ENCODE measurements at places on chromosomes 12 and 14. TPM values are rescaled to one million over a fixed set of nuclear protein-coding genes. Genes with fewer than 3 reads are reported as not detected.

DNA sequence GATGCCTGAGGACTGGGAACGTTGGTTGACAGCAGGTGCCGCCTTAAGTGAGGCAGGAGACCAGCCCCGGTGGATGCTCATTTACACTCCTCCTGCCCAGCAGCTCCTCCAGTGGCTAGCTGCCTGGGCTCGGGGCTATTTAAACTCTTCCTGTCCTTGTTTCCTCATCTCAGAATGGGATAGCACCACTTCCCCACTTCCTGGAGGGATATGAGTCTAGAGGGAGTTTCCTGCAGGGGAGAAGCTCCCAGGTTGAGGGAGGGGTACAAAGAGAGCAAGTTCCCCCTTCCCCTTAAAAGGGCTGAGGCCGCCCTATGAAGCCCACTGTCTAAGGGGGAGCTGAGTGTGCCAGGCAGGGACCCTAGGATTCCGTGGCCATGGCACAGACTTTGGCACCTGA is 311.2 kb downstream of the AACS start:
- no peak for DNase-seq

DNA sequence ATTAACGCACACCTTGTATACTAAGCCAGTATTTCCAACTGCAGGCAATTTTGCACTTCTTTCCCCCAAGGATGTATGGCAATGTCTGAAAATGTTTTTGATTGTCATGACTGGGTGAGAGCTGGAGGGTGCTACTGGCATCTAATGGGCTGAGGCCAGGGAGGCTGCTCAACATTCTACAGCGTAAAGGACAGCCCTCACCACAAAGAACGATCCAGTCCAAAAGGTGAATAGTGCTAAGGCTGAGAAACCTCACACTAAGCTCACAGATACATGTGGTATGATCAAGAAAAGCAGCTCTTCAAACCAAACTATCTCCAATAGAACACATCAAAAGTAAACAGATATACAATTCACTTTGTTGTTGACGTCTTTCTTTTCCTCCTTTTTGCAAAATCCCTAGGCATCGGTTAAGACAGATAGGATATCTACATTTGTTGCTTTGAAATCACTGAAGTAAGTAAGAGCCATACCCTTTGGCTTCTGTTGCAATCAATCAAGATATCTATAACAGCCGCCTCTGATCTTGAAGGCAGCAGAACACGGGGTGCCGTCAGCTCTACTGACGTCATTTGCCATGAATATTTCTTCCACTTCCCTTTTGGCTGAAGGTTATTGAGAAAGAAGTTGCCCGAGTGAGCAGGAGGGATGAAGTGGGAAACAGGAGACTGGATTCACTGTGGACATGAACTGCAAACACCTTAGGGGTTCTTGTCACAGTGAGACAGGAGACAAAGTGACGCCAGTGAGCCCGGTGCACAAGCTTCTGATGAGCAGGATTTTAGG is 218.3 kb downstream of the FOXN3 start:
- DNase-seq = no peak

- DNase-seq = no peak
These were observed 162.1 kb downstream of the NAV3 start for GRCh38 chr12:77992760-77993159.

- no peak for DNase-seq
These were observed 1.7 kb upstream of the GPR68 start for GRCh38 chr14:91246051-91246852.

DNA sequence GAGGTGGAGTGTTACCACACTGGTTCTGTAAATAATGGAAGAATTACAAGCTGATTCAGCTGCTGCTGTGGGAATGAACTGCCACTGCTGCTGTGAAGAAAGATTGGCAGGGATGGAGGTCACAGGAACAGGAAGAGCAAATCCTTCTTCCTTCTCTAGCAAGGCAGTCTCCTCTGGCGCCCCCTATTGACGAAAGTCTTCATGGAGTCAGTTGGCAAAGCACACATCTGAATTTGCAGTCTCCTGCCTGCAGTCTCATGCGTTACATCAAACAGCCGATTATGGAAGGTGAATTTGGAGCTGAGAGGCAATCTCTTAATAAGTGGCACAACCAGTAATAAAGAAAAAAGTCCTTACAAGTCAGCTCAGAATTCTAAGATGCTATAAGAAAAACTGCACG is 106.0 kb upstream of the TMTC1 start:
- DNase-seq = no peak

LMNTD1 gene
- not detected for polyA plus RNA-seq

HOXC6 gene
- polyA plus RNA-seq = 23.3 TPM
